ENCODE measurements at places on chromosomes 6 and 20.

GRCh38 chr6:44373051-44373450 is 14.5 kb upstream of the CDC5L start:
- DNase-seq = no peak

DNA sequence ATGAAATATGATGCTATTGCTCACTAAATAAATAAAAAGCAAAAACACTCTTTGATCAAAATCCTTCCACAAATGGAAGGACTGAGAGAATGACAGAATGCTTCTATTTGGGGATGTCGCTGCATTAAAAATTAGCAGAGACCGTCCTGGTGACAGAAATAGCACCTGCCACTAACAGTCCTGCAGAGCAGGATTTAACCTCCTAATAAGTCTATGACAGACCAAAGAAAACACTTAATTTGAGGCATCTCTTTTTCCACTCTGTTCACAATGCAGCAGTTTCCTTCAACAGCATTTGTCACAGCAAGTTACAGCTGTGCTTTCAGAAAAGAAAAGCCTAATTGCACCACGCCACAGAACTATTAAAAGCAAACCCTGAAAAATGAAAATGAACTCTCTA is 140.6 kb upstream of the BEND6 start:
- DNase-seq = no peak

- DNase-seq = no peak
These were observed 62.9 kb downstream of the SSR1 start for GRCh38 chr6:7249946-7250643.

- no peak for DNase-seq
These were observed 186.3 kb downstream of the HIVEP2 start for GRCh38 chr6:142758629-142759025.

GRCh38 chr20:48844996-48845395 is 17.2 kb upstream of the PREX1 start:
- DNase-seq = no peak

DNA sequence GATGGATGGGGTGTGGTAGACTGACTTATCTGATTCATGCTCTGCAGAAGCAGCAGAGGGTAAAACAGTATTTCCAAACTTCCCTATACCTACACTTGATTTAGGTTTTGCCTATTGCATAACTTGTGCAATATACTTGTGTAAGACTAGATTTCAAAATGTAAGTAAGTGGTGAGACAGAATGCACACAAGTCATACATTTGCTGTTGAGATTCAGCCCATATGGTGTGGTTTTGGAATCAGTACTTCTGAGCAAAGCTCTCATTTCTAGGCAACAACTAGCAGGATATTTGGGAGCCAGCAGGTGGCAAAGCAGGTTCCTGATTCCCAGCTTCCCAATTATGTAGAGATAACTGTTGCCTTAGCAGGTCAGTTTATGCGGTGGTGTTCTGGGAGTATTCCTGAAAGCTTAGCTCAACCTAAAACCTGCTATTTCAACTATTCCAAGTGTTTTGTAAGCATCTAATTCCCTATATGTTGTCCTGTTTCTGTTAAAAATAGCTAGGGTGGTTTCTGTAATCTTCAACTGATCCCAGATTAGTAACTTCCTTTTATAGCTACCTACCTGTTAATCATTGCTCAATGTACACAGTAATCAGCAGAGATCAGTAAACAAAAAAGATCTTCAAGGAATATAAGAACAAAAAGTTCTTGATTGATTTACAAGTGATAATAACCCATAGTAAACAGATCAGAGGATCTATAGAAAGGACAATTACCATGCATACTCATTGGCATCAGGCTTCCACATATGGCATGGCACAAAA is 8.5 kb upstream of the FABP7 start:
- DNase-seq = no peak

DNA sequence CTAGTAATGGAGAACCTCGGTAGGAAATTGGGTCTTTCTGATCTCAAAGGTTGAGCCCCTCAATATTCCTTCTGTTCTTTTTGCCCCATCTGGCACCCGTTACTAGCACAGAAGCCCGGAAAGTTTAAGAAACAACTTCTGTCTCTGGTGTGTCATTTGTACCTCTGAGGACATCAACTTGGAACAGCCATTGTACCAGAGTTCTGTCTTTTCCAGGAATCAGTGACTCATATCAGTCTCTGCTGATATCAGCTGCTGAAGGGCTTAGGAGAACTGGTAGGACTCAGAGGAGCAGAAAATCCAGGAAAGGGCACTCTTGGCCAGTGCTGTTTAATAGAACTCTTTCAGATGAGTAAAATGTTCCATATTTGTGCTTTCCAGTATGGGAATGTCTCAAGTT is 78.3 kb upstream of the CHD6 start:
- DNase-seq = no peak

- no peak for DNase-seq
These were observed 42.6 kb upstream of the HDGFL1 start for GRCh38 chr6:22526736-22527135.

DNA sequence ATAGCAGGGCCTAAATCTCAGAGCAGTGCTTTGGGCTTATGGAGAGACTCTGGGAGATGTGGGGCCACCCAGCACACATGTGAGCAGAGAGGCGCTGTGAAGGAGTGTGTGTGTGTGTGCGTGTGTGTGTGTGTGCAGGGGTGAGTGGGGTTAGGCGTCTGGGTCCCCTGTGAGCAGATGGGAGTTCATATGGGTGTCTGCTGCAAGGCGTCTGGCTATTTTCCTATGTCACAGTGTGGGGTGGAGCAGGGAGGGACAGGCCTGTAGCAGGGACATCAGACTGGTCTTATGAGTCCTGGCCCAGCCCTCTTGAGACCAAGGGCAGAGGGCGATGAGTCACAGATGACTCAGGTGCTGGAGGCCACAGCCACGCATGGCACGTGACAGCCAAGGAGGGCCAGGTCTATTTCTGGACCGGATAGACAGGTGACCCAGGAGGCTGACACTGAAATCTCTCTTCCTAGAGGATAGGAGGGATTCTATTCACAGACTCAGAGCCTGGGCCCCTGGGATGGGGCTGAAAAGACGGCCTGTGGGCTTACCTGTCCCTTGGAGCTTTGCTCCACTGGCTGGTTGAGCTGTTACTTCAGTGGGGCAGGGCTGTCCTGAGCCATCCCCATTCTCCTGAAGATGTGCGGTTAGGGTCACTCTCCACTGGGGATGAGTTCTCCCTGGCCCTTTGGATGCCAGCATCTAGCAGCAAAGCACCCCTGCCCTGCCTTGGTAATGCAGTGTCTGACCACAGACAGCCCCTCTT is 28.9 kb downstream of the VEGFA start:
- DNase-seq = no peak

GRCh38 chr6:107676042-107676441 is 148.1 kb downstream of the SCML4 start:
- no peak for DNase-seq

- DNase-seq = no peak
These were observed 200.4 kb downstream of the UTRN start for GRCh38 chr6:144485531-144485930.

DNA sequence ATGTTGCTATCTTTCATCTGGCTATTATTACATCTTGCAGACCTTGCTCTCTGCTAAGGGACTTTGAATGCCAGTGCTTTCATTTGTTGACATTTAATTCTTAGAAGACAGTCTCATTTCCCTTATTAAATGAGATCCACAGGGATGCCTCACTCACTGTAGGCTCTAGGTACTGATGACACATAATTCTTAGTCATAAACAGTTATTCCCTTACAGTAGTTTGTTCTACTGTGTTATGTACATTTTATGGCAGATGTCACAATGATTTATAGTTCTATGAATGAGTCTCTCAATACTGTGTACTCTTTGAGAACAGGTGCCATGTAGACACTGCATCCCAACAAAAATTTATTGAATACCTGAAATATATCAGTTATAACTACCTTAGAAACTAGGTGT is 70.3 kb downstream of the FAM83B start:
- DNase-seq = no peak

- DNase-seq = no peak
These were observed 538 bp downstream of the FERMT1 start for GRCh38 chr20:6122111-6122872.

- no peak for DNase-seq
These were observed 5.2 kb upstream of the ZC3H12D start for GRCh38 chr6:149489967-149490366.

GRCh38 chr6:84280030-84280429 is 52.6 kb upstream of the CEP162 start:
- no peak for DNase-seq

GRCh38 chr20:61849376-61849775 is 216.3 kb downstream of the TAF4 start:
- no peak for DNase-seq

DNA sequence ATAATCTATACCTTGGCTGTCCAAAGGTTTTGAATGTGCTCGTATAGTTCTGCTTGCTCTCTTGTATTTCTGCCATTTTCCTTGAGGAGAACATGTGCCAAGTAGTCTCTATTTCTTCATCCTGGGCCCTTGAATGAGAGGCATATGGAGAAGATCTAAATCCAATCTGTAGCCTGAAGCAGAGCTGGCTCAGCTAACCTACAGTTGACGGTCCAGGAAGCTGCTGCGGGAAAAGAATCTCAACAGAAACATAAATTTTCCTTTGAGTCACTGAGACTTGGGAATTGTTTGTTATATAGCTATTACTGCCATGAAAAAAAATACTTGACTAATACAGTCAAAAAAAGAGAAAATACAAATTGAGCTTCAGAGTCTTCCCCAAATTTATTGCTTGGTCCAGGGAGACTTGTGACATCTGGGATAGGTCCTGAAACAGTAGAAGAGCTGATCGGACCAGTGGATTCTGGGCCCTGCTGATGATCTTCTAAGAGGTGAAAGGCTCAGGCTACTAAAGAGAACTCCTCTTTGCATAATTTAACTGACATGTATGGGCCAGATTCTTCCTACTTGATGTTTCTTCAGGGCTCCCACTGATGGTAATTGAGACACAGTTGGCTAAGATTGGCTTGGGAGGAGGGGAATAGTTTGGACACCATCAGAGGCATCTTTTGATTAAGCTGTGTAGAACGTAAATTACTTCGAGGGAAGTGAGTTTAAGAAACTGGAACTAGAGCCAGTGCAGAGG is 29.9 kb upstream of the PLCB4 start:
- DNase-seq = no peak

DNA sequence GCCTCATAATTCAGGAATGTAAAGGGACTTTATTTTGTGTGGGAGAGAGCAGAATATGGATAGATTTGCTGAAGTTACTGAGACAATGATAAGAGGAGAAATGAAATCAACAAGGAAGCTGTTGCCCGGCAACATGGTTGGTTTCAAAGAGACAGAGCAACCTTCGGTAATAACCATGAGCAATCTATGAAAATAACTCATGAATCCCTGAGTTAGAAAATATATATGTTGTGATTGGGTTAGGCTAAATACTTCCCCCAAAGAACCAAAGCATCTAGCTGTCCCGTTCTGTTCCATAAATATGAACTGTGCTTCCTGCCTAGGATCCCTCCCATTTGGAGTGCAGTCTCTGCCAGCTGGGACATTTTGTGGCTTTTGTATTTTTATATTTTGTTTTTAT is 23.1 kb downstream of the SERPINB1 start:
- DNase-seq = no peak

- DNase-seq = no peak
These were observed 169.4 kb downstream of the TAF4 start for GRCh38 chr20:61896058-61896961.

GRCh38 chr6:117397536-117398227 is 28.1 kb downstream of the ROS1 start:
- no peak for DNase-seq

DNA sequence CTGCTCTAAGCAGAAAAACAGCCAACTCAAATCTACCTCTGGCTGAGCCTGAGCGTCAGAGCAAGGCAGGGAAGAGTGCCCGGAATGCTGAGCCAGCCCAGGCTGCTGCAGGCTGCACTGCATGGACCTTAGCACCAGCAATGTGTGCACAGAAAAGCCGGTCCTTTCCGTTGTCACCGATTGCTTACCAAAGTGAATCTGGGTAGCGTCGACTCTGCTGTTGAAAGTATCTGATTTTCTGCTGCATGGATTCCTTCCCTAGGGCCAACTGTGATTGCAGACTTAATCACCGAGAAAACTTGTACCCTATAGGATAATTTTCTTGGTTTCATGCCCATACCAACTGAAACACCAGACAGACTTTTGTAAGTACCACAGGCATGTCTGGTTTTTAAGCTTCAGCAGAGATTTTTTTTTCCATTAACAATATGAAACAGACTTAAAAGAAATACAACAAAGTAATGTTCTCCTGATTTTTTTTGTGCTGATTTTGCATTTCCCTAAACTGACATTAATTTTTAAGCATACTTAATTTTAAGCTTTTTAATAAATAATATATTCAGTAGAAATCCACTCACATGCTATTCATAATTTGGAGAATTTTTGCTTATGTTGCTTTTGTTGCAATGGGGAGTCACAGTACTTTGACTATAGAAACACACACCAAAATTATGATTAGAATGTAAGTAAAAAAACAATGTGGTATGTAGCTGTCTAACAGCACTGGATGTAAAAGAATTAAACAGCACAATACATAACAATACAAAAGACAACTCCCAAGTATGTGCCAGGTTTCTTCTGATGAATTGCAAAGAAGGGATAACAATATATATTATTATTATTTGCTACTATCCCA is 218.0 kb downstream of the THBS2 start:
- no peak for DNase-seq

- DNase-seq = no peak
These were observed 163.2 kb downstream of the PDE7B start for GRCh38 chr6:136014454-136015437.

- no peak for DNase-seq
These were observed 1343.6 kb upstream of the CITED2 start for GRCh38 chr6:140718021-140718420.
